ENCODE measurements at places on chromosomes 1 and 21.

DNA sequence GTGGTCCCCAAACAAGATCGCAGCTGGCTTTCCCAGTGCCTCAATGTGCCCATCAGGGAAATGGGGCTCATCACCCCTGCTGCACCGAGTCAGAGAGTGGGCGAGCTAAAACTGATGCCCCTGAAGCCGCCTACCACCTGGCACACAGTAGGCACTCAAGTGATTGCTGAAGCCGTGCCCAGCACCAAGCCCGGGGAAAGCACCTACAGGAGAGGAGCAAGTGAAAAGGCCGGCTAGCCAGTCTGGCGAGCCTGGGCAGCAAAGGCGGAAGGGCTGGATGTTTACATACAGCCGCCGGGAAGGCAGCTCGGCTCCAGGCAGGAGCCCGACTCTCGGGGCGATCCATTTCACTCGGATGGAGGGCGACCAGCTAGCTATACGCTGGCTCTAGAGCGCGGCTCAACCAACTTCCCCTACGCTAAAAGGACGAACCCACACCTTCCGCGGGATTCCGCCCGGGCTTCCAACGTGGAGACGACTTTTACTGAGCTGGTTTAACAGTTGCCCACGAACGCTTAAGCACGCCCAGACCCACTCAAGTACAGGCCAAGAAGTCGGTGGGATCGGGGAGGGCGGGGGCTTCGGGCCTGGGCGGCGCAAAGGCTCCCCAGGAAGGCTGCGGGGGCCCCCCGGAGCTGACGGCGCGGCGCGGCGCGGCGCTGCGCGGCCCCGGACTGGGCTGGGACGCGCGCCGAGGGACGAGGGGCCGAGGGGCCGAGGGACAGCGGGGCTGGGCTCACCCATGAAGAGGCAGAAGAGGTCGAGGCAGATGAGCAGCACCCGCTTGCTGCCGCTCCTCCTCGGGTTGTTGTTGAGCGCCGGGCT is 1.0 kb downstream of the PLPP3 start:
- DNase-seq = peak; percentile 74

- peak; percentile 55 for DNase-seq
Observed at GRCh38 chr1:119582801-119583200, 65.3 kb downstream of the ZNF697 start.

GRCh38 chr1:234734412-234734835 is 124.4 kb upstream of the IRF2BP2 start:
- no peak for DNase-seq

GRCh38 chr1:82346141-82346540 is 545.4 kb downstream of the ADGRL2 start:
- no peak for DNase-seq

DNA sequence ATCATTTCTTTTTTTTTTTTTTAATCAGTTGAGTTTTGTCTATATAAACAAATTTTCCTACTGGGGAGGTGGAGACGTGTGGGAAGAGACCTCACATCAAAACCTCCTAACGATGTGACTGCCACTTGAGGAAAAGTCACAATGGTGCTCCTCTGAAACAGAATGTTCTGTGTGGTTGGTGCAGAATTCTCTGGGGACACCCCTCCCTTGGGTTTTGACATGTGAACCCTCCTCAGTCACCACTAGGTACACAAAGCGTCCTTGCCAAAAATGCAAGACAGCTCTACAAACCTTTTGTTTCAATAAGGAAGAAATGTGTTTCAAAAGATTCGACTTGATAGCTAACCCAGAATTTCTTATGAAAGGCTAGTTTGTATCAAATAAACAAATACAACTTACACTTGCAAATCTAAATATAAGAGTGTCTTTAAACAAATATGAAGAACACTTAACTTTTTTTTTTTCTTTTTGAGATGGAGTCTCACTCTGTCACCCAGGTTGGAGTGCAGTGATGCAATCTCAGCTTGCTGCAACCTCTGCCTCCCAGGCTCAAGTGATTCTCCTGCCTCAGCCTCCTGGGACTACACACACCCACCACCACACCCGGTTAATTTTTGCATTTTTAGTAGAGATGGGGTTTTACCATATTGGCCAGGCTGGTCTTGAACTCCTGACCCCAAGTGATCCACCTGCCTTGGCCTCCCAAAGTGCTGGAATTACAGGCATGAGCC is 9.3 kb downstream of the SLC25A24 start:
- no peak for DNase-seq

GRCh38 chr1:43913051-43913501 is 20.5 kb upstream of the ARTN start:
- no peak for DNase-seq

- no peak for DNase-seq
Observed at GRCh38 chr1:58986996-58987767, 203.3 kb upstream of the JUN start.

- no peak for DNase-seq
Observed at GRCh38 chr1:77026135-77026534, 158.9 kb downstream of the ST6GALNAC5 start.

DNA sequence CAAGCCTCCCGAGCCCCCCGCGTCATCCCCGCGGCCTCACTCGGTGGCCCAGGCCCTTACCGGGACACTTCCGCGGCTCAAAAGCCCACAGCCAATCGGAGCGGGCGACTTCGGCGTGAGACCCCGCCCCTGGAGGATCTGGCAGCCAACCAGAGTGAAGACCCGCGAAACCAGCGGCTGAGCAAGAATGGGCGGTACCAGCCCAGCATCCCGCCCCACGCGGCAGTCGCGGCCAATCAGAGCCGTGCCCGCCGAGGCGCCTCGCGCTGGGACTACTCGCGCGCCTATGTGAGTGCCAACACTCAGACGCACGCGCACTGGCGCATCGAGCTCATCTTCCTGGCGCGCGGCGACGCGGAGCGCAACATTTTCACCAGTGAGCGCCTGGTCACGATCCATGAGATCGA is 22.5 kb downstream of the DISP3 start:
- DNase-seq = no peak

GRCh38 chr1:25724966-25725365 is 75.0 kb upstream of the SELENON start:
- DNase-seq = no peak

- no peak for DNase-seq
Observed at GRCh38 chr1:238343852-238344251, 453.1 kb upstream of the ZP4 start.

GRCh38 chr1:100249155-100249536 is 488 bp downstream of the DBT start:
- DNase-seq = no peak

GRCh38 chr1:115320377-115320776 is 17.7 kb downstream of the NGF start:
- DNase-seq = no peak

- no peak for DNase-seq
Observed at GRCh38 chr1:193827516-193827915, 641.1 kb upstream of the B3GALT2 start.

- DNase-seq = peak; percentile 78
Observed at GRCh38 chr21:31343680-31344480, at the start of gene TIAM1. TIAM1 (minus strand) TSS chr21:31344261; CDS start chr21:31266972, 77,289 bp downstream.

DNA sequence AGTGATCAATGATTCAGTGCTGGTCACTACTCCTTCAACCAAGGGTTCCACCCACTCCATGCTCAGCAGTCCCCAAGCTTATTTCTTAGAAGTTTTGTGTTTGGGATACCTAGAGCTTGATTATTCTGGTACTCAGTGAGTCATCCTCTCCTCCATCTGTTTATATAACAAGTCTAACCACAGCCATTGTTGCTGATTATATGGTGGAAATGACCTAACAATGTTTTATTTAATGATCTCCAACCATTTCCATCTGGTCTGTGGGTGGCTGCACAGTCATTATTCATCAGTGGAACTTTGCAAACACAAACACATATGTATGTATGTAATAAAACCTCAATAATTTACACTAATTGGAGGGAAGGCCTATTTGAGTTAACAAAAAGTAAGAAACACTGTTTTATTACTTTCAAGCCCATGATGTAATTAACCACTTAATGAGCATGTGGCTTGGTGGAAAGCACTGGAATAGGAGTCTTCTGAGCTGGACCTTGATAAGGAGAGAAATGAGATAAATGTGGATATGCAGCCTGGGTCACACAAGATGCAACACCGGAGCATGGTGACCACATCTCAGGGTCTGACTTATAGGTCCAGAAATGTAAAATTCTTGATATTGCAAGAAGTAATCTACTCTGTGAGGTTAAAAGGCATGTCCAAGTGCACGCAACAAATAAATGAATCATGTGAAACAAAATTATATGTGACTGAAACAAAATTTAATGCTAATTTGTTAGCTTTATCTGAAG is 99.0 kb upstream of the WLS start:
- DNase-seq = peak; percentile 91

DNA sequence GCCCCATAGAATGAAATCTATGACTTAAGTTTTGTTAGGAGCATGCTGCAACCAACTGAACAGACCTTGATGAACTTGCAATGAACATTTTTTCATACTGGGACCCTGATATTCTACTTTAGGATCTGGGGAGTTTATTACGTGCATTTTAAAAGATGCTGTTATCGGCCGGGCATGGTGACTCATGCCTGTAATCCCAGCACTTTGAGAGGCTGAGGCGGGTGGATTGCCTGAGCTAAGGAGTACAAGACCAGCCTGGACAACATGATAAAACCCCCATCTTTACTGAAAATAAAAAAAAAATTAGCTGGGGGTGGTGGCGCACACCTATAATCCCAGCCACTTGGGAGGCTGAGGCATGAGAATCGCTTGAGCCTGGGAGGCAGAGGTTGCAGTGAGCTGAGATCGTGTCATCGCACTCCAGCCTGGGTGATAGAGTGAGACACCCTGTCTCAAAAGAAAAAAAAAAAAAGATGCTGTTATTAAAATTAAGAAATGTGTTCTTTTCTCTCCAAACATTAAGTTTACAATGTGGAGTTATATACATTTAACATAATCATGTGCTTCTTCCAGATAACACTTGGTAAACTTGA is 7.1 kb downstream of the MPZL1 start:
- no peak for DNase-seq

- no peak for DNase-seq
Observed at GRCh38 chr1:7322912-7323311, 448.2 kb upstream of the VAMP3 start.

DNA sequence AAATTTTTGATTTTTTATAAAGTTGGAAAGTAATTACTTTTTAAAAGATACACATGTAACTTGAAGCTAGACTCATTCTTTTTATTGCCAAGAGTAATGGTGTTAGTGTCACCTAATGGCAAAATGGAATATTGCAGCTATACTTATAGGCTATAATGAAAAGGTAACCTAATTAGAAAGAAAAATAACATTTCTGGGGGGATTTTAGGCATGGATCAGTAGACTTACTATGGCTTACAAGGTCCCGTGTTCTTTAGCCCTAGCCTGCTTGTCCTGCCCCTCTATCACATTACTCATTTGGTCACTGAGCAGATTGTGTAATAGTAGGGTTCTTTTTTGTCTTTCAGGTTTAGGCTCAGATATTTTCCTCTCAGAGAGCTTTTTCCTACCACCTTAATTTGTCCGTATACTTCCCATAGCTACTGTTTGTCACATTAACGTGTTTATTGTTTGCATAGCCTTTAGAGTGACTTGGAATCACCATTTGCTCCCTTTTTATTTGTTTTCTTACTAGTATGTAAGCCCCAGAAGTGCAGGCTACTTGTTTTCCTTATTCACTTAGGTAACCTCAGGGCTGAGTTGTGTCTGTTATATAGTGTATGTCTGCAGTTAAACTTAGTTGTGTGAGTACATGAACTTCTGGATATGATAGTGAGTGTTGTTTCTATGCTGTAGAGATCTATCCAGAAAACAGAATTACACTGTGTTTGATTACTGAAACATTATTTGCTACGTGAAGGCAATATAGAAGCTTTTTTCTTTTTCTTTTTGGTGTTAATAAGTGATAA is 58.7 kb downstream of the RABGAP1L start:
- peak; percentile 47 for DNase-seq

- DNase-seq = no peak
Observed at GRCh38 chr21:38327984-38328383, 71.2 kb downstream of the KCNJ15 start.

- peak; percentile 4 for DNase-seq
Observed at GRCh38 chr1:211741116-211741515, 65.7 kb upstream of the NEK2 start.

- no peak for DNase-seq
Observed at GRCh38 chr1:44489481-44489880, 84.4 kb downstream of the RNF220 start.

- DNase-seq = no peak
Observed at GRCh38 chr1:203714446-203714845, 50.5 kb upstream of the LAX1 start.

DNA sequence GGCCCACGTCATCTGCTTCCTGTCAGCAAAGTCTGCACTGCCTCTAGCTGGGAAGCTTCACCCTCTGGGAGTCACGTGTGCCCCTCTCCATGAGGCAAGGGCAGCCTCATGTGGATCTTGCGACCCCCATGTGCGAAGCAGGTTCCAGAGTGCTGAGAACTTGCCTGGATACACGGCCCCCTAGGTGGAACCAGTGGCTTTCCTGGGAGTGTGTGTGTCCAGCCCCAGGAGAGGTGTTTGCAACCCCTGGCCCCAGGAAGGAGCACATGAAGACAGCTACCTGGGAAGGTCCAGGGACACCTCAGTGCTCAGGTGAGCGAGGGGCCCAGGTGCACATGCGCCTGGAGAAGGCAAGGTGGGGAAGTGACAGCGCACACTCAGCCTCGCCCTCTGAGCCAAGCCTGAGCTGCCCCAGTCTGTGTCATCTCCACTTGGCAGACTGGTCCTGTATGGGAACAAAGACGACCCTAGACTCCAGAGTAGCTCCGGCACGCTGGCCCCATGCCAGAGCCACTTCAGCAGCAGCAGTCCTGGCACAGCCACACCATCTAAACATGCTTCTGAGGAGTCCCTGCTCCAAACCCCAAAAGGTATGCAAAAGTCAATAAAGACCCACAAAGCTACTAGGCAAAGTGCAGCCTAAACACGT is 8.9 kb downstream of the LSS start:
- DNase-seq = no peak

- DNase-seq = peak; percentile 44
Observed at GRCh38 chr1:215635827-215636226, 68.7 kb downstream of the KCTD3 start.

DNA sequence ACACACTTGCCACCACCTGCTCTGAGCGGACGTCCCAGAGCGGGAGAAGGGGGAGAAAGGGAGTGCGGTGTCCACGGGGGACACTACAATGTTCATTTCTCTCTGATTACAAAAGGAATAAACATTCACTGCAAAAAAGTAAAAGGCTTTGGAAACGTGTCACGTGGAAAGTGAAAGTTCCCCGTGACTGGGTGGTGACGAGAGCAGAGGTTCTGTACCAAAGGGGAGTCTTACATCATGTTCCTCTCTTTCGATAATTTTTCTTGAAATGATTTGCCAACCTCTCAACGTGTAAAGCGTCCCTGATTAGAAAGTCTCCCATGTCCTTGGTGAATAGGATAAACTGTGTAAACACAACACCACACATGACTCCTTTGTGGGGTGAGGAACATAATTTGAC is 22.0 kb upstream of the PRDM15 start:
- no peak for DNase-seq

DNA sequence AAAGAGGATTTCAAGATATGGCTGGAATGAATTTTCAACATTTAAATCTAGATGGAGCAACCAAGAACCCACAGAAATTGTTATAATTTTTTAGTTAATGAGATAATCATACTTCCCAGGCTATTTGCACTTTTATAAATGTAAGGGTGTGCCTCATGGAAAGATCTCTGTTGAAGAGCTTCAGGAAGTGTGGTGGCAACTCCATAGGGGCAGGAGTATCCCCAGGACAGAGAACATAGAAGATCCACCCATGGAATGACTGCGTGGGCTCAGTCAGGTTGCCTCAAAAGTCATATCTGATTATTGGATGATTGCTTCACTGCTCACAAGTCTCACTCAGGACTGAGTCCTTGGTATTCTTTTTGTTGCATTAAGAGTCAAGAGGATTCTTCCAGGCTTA is 167.4 kb upstream of the KIAA0040 start:
- DNase-seq = no peak

GRCh38 chr21:14947613-14948160 is 117.1 kb downstream of the NRIP1 start:
- DNase-seq = no peak
